Ecto neural progenitor cell (in vitro differentiated cells): ENCODE measurements at places on chromosomes 13 and 19.

- DNase-seq: no peak
Measured at GRCh38 chr13:50357136-50357535, 341.9 kb downstream of the KCNRG start.

DNA sequence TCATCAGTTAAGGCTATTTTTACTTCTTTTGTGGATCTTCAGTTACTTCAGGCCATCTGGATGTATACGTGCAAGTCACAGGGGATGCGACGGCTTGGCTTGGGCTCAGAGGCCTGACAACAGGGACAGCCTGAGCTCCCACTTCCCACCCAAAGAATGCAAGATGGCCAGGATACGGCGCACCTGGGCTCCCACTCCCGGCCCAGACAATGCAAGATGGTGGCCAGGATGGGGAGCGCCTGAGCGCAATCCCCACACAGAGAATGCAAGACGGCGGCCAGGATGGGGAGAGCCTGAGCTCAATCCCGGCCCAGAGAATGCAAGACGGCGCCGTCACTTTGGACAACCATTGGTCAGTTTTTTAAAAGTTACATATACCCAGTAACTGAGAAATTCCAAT lies 25.3 kb upstream of the MIER2 start:
- peak; percentile 38 for DNase-seq

DNA sequence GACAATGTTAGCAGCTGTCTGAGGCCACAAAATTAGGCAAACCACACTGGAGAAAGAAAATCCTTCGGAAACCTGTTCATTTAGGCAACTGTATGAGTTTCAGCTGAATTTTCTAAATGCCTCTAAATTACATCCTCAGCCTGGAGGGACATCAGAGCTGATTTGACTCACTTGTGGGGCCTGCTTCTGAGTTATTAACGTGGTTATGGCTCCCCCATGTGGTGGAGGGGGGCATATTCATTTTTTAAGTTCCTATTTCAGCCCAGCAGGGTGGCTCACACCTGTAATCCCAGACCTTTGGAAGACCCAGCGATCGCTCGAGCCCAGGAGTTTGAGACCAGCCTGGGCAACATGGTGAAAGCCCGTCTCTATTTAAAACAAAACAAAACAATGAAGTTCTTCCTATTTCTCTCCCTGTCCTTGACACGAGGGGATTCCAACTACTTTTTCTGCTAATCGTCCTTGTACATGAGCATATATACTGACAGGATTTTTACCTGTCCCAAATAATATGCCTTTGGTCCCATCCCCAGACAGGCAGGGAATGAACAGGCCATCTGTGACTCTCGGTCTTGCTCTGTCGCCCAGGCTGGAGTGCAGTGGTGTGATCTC lies 31.5 kb upstream of the HIF3A start:
- peak; percentile 83 for DNase-seq

- no peak for DNase-seq
Measured at GRCh38 chr13:25478186-25478585, 106.4 kb downstream of the ATP8A2 start.

DNA sequence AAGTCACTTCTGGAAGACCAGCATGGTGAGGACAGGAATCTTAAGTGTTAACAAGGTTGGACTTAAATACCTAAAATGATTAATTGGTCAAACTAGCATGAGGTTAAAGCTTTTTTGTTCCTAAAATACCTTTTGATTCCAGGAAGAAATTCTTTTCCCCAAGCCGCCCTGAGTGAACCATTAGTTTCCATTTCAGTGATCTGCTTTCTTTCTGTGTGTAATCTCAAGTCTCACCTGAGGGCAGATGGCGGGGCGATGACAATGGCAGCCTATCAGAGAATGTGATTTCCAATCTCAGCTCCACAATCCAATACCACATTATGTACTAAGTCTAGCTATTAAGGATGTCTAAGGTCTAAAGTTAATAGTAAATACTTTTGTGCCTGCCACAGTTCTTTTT lies 390.9 kb upstream of the SGCG start:
- DNase-seq: no peak

DNA sequence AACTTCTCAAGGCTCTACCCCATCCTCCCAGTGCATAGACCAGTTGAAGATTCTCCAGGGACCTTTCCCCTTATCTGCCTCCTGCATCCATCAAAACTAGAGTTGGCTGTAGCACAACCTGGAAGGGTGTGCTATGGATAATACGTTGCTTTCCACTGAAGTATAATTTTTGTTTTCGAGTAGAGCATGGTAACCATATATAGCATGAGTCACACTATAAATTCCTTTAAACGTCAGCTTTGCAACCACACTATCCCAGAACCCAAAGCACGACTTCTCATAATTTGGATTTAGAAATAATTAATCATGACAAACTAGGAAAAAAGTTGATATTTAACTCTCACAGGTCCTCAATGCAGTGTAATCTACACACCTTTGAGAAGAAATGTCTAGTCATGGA lies 138.3 kb upstream of the NBEA start:
- no peak for DNase-seq

DNA sequence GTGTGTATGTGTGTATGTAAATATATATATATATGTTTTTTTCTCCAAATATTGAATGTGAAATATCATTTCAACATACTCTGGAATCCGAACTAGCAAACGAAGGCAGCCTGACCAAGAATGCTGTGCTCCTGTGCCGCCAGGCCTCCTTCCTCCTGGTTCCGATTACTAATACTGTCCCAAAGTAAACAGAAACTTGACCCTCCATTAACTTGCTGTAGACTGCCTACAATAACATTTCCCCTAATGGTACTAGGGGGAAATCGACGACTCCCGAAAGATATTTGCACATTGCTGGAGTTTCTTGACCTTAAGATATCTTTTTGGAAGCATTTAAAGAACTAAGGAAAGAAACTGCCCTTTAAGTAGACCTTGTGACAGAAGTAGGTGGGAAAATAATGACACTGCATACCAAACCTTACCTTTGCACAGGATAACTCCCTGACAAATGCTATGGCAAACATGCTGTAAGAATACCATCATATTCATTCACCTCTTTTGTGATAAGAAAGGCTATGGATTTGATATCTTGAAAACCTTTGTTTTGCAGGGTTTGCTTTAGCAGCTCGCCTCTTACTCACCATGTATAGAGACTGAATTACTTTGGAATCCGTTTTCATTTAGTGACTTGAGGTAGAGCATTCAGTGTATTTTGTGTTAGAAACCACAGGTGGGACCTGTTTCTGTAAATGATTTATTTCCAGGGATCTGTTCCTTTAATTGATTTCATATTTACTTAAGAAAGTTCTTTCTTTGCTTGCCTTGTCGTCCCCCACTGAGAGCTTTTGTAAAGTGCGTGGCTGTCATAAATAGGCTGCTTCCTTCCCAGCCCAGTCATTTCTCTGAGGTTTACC lies 80.1 kb downstream of the KLF5 start:
- no peak for DNase-seq

DNA sequence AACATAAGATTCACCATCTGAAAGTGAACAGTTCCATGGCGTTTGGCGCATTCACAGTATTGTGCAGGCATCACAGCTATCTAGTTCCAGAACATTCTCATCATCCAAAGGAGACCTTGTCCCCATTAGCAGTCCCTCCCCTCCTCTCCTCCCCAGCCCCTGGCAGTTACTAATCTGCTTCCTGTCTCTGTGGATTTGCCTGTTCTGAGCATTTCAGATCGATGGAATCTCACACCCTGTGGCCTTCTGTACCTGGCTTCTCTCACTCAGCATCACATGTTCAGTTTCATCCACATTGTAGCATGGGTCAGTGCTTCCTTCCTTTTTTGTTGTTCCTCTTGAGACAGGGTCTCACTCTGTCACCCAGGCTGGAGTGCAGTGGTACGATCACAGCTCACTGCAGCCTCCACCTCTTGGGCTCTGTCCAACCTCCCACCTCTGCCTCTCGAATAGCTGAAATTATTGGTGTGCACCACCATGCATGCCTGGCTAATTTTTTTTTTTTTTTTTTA lies 34.6 kb downstream of the CRTC1 start:
- DNase-seq: no peak

DNA sequence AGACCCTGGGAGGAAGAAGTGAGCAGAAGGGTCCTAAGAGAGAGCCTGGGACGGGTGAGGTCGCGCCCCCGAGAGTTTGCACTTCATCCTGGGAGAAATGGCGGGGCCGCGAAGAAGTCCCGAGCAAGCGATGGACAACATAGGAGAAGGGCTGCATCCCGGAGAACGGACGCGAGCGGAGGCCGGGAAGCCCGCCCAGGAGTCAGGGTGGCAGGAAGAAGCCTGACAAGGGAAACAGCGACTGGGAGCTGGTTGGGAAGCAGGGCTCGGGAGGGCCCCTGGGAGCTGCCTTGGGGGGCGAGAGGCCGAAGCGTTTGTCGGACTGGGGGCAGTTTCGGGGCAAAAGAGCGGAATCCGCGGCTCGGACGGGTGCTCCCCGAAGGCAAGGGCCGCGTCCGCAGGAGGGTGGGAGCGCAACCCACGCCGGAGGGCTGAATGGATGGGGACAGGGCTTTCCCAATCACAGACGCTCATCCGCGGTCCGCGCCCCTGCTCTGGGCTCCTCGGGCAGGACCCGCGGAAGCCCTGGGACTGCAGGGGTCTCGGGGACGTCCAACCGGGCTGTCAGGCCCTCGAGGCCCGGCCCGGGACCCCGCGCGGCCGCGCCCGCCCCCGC lies 469 bp downstream of the ABHD17A start:
- DNase-seq: no peak

GRCh38 chr13:74077792-74078191 lies 56.4 kb downstream of the KLF12 start:
- DNase-seq: no peak

GRCh38 chr19:58150328-58150921 lies at the start of gene ZNF329:
TSS of gene ZNF329 (minus strand) at chr19:58150789. CDS start at chr19:58129503, 21,286 bp downstream.
- DNase-seq: peak; percentile 90

DNA sequence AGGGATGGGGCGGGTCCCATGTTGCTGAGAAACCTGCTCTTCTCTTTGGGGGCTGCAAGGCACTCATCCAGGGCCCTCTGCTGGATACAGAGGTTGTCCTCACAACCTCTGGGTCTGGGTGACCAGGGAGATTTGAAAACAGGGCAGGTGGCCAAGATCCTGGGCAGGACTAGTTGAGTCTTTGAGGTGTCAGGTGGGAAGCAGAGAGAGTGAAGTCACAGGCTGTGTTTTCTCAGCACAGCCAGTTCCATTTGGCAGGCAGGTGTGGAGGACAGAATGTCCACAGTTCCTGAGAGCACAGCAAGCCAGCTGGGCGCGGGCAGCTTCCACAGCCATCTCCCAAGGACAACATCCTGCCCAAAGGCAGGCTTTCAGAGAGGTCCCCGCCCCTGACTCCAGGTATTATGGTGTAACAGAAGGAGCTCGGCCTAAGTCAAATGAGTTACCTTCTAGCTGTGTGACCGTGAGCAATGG lies 118.8 kb downstream of the NUFIP1 start:
- DNase-seq: no peak

- DNase-seq: no peak
Measured at GRCh38 chr19:5313307-5313706, 27.3 kb downstream of the PTPRS start.

- no peak for DNase-seq
Measured at GRCh38 chr13:107251341-107251740, 683.4 kb upstream of the ARGLU1 start.

DNA sequence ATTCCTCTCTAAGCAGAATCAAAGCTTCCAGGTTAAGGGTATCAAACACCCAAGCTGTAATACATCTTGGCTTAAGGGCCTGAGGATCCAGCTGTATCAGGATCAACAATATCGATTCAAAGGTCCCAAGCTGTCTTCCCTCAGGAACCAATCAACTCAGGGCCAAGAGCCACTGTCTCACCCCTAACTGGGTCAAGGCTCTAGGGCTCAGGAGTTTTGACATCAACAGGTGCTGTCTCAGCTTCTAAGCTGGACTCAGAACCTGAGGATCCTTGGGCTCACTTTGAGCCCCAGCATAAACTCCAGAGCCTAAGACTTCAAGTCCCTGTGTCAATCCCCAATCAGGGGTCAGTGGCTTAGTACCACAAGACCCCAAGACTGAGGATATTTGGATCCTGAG lies 917 bp downstream of the FBXW9 start:
- no peak for DNase-seq

GRCh38 chr13:31982540-31982939 lies 49.0 kb upstream of the FRY start:
- DNase-seq: no peak
